ENCODE measurements at places on chromosomes 5 and 9. TPM values are rescaled to one million over a fixed set of nuclear protein-coding genes. Genes with fewer than 3 reads are reported as not detected.

Gene SPATA31D4
- total RNA-seq: not detected

Gene IFNA13
- total RNA-seq: not detected

Gene SLC27A6
- total RNA-seq: 41.3 TPM

DNA sequence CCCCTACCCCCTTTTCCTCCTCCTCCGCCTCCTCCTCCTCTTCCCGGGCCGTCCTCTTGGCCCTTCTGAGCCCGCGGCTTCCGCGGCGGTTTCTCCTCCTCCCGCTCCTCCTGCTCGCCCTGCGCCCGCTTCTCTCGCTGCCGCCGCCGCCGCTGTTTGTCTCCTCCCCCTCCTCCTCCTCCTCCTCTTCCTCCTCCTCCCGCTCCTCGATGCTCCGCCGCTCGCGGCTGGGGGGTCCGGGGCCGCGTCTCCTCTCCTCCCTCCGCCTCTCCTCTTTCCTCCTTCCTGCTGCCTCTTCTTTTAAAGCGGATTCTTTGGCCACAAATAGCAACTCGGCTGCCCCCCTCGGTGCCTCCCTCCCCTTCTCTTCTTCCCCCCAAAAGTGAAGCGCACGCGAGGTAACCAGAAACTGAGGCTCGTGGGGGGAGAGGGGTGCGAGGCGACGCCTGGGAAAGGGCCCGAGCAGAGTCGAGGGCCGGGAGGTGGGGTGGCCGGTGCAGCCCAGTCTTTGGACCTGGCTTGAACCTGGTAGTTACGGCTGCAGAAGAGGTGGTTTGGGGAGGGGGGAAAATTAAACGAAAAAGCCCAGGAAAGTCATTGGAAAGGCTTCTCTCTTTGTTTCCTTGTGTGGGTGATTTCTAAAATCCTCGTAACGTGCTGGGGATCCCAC lies 1058.5 kb upstream of the DMAC1 start:
- peaks cover 4% of the 10 kb centered on the region for H3K36me3 ChIP-seq
- peak overlapping the region; percentile 86 for H3K4me3 ChIP-seq
- peaks cover 26% of the 10 kb centered on the region for H3K4me1 ChIP-seq
- DNase-seq: peak; percentile 69
- peak overlapping the region; percentile 70 for H3K27ac ChIP-seq

GRCh38 chr9:104635456-104635855 lies 17.5 kb upstream of the OR13C9 start:
- no peaks in the 10 kb centered on the region for H3K36me3 ChIP-seq
- H3K27ac ChIP-seq: no peak overlapping the region
- H3K27me3 ChIP-seq: no peaks in the 10 kb centered on the region

GRCh38 chr9:133107961-133108793 lies 12.9 kb downstream of the RALGDS start:
- DNase-seq: no peak
- peaks cover 26% of the 10 kb centered on the region for H3K36me3 ChIP-seq
- H3K4me3 ChIP-seq: no peak overlapping the region
- H3K27ac ChIP-seq: no peak overlapping the region
- H3K4me1 ChIP-seq: no peaks in the 10 kb centered on the region

- no peaks in the 10 kb centered on the region for H3K27me3 ChIP-seq
- no peak overlapping the region for H3K4me3 ChIP-seq
- H3K36me3 ChIP-seq: no peaks in the 10 kb centered on the region
- no peaks in the 10 kb centered on the region for H3K4me1 ChIP-seq
- DNase-seq: no peak
- no peak overlapping the region for H3K27ac ChIP-seq
These were observed 66.8 kb downstream of the RASGEF1C start for GRCh38 chr5:180142021-180142765.

DNA sequence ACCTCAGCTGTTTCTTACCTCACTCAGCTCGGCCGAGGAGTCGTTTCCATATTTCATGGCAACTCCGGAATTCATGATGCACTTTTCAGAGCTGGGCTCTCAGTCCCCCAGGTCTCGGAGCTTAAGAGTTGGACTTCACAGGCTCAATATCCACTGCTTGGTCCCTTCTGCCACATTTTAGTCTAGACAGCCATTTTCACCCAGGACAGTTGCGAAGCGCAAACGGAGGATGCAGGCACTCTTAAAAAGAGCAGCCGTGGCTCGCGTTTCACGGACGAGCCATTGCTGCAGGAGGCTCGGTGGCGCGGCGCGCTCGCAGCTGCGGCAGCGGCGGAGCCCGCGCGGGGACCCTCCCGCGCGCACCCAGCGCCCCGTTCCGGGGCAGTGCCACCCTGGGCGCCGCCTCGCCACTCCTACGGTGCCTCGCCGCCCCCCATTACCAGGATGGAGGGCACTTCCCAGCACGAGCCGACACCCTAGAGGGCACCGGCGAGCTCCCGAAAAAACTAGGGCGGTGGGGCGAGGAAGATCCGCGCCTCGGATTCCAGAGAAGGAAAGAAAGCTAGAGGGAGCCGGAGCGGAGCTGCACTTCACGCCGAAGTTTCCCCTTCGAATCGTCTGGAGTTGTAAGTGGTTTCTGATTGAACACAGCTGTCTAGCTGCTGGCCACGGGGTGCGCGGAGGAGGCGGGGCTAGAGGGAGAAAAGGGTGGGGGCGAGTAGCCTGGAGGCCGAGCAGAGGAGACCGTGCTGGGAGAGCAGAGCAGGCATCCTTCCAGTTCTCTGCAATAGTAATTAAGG lies 140.3 kb downstream of the TSSK1B start:
- H3K27me3 ChIP-seq: no peaks in the 10 kb centered on the region
- DNase-seq: peak; percentile 93
- H3K36me3 ChIP-seq: no peaks in the 10 kb centered on the region
- H3K27ac ChIP-seq: peak overlapping the region; percentile 85
- peaks cover 25% of the 10 kb centered on the region for H3K4me1 ChIP-seq
- peak overlapping the region; percentile 88 for H3K4me3 ChIP-seq

- no peaks in the 10 kb centered on the region for H3K4me1 ChIP-seq
- no peak overlapping the region for H3K27ac ChIP-seq
- DNase-seq: peak; percentile 91
These were observed 18.8 kb upstream of the FAM13B start for GRCh38 chr5:138051441-138052296.

DNA sequence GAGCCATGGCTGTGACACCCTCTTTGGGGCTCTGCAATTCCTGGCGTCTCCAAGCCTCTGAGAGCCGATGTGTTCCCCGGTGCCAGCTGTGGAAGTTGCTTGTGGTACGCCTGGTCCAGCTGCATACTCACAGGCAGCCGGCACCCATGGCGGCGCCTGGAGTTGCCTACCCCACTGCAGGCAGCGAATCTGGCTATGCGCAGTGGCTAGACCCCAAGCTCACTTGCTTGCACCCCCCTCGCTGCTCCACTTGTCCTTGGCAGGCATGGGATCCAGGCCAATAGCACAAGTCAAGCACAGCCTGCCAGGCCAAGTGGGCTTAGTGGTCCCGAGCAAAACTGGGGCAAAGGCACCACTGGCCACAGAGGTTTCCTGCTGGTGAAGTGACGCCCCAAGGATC lies 24.7 kb upstream of the GABRA6 start:
- no peaks in the 10 kb centered on the region for H3K4me1 ChIP-seq
- no peaks in the 10 kb centered on the region for H3K27me3 ChIP-seq
- no peak for DNase-seq
- no peak overlapping the region for H3K4me3 ChIP-seq
- H3K36me3 ChIP-seq: no peaks in the 10 kb centered on the region
- no peak overlapping the region for H3K27ac ChIP-seq

GRCh38 chr9:35464141-35465025 lies 25.5 kb upstream of the RUSC2 start:
- H3K36me3 ChIP-seq: no peaks in the 10 kb centered on the region
- H3K4me1 ChIP-seq: no peaks in the 10 kb centered on the region
- no peak overlapping the region for H3K27ac ChIP-seq
- H3K4me3 ChIP-seq: no peak overlapping the region
- DNase-seq: peak; percentile 57
- H3K27me3 ChIP-seq: no peaks in the 10 kb centered on the region

- H3K36me3 ChIP-seq: no peaks in the 10 kb centered on the region
- H3K27me3 ChIP-seq: no peaks in the 10 kb centered on the region
- no peak for DNase-seq
- H3K4me1 ChIP-seq: no peaks in the 10 kb centered on the region
These were observed 113.5 kb upstream of the IL6ST start for GRCh38 chr5:56108246-56108645.

GRCh38 chr5:31496891-31497290 lies 35.0 kb downstream of the DROSHA start:
- no peak overlapping the region for H3K27ac ChIP-seq
- no peak for DNase-seq
- H3K4me3 ChIP-seq: no peak overlapping the region
- no peaks in the 10 kb centered on the region for H3K27me3 ChIP-seq

- peak overlapping the region; percentile 72 for H3K27ac ChIP-seq
- no peaks in the 10 kb centered on the region for H3K36me3 ChIP-seq
- peak overlapping the region; percentile 64 for H3K4me3 ChIP-seq
- DNase-seq: peak; percentile 73
These were observed 813 bp upstream of the AGTPBP1 start for GRCh38 chr9:85742597-85742936.

DNA sequence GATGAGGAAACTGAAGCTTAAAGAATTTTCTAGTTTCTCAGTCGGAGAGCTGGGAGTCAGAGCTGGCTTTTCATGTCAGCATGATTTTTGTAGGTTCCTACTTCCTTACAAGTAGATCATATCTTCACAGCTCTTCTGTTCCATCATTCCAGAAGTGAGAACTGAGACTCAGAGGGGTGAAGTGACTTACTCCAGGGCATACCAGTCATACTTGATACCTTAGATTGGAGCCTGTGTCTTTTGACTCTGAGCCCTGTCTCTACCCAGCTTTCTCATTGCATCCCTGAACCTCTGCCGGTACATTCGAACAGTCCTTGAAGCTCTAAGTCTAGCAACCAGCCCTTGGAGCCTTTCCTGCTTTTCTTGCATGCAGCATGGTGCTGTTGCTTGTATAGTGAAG lies 53.3 kb downstream of the MCCC2 start:
- H3K36me3 ChIP-seq: peaks cover 14% of the 10 kb centered on the region
- no peaks in the 10 kb centered on the region for H3K4me1 ChIP-seq
- DNase-seq: no peak

DNA sequence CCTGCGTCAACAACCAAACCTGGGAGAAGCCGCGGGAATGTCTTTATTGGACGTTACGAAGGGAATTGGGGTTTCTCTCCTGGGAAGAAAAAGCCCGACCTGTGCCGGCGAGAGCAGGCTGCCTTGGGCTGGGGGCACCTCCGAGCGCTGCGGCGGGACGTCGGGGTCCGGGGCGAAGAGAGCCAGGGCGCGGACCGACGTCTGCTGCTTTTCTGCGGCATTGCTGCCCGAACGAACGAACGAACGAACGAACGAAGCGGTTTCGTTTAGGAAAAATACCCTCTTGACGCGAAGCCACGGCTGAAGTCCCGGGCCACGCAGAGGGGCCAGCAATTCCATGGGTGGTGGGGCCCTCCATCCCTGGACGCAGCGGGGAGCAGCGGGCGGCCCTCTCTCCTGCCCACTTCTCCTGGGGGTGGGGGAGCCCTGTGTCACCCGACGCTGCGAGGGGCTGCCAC lies 4.8 kb upstream of the PITX1 start:
- H3K27ac ChIP-seq: no peak overlapping the region
- peaks cover 100% of the 10 kb centered on the region for H3K27me3 ChIP-seq
- H3K4me3 ChIP-seq: no peak overlapping the region
- no peaks in the 10 kb centered on the region for H3K4me1 ChIP-seq

DNA sequence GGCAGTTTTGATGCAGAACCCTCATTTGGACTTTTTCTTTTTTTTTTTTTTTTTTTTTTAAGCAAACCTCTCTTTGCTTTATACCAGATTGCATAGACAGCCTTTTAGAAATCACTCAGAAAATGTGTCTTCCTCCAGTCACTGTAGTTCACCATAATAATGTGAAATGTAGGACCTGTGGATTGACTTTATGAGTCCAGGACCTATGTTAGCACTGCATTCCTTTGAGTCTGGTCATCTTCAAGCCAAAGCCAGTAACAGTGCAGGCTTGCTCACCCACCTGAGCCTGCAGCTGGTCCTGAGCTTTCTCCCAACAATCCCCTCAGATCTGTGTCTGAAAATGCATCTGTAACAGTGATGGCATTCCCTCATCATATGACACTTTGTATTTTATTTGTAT lies 110.7 kb upstream of the NFIL3 start:
- H3K27ac ChIP-seq: no peak overlapping the region
- no peaks in the 10 kb centered on the region for H3K4me1 ChIP-seq
- no peaks in the 10 kb centered on the region for H3K27me3 ChIP-seq
- H3K4me3 ChIP-seq: no peak overlapping the region
- DNase-seq: no peak

DNA sequence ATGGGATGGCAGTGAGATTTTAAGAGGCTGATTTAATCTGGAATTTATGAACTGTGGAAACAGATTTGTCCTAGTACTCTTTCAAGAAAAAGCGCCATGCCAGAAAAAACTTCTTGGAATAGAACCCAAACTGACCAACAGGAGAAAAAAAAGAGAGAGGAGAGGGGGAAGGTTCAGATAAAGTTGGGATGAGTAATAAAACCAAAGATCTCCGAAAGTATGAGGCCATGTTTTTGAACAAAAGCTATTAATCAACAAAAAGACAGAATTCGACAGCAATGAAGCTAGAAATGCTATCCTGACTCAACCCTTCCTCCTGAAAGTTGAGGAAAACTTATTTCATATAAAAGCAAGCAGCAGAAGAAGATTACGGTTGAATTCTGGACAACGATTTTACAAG lies 135.5 kb downstream of the CEMIP2 start:
- H3K27ac ChIP-seq: no peak overlapping the region
- no peak overlapping the region for H3K4me3 ChIP-seq
- peaks cover 8% of the 10 kb centered on the region for H3K4me1 ChIP-seq
- no peak for DNase-seq

GRCh38 chr9:109258481-109259302 lies 62.2 kb downstream of the EPB41L4B start:
- no peaks in the 10 kb centered on the region for H3K4me1 ChIP-seq
- no peak for DNase-seq
- H3K36me3 ChIP-seq: no peaks in the 10 kb centered on the region
- no peak overlapping the region for H3K4me3 ChIP-seq

GRCh38 chr5:103441523-103441922 lies 121.1 kb downstream of the NUDT12 start:
- no peaks in the 10 kb centered on the region for H3K27me3 ChIP-seq
- no peaks in the 10 kb centered on the region for H3K36me3 ChIP-seq
- no peak for DNase-seq
- H3K4me3 ChIP-seq: no peak overlapping the region
- peak overlapping the region; percentile 87 for H3K27ac ChIP-seq
